Thymus (tissue), 14 donors: ENCODE measurements at places on chromosomes 2 and 18.

DNA sequence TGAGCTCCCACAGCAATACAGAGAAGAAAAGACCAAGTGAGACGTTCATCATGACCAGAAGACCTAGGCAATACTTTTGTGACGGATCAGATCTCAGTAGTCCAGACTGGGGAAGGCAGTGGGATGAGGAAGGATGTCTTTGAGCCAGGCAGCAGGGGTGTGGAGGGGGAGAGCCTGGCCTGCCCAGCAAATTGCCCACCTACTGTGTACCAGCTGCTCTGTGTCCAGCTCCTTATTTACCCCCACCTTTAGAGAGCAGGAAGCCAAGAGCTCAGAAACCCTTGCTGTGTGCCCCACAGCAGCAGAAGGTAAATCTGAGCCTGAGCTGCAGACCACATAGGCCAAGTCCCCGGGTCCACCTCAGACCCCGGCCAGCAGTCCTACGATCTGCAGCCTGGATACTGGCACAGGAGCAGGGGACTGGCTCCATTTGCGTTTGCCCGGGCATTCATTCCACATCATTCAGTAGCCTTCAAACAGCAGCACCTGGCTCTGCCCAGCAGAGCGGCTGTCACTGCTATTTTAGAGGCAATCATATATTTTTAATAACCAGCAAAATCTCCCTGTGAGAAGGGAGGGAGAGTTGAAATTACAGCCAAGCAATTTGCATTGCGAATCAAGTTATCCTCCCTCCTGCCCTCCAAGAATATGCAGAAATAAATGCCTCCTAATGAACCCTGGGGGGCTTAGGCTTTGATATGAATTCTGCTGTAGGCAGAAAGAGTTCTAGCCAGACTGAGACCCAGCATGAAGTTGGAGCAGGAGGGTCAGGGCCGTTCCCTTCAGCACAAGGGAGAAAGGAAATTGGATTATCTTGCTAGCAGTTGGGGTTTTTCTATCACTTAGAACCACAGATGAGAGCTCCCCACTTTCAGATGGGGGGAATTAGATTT, 110.0 kb upstream of the FZD7 start:
- DNase-seq, result no peak

GRCh38 chr2:30155202-30155601, 8.4 kb downstream of the YPEL5 start:
- DNase-seq, result no peak

GRCh38 chr18:533995-534601, 33.6 kb upstream of the COLEC12 start:
- DNase-seq, result no peak

DNA sequence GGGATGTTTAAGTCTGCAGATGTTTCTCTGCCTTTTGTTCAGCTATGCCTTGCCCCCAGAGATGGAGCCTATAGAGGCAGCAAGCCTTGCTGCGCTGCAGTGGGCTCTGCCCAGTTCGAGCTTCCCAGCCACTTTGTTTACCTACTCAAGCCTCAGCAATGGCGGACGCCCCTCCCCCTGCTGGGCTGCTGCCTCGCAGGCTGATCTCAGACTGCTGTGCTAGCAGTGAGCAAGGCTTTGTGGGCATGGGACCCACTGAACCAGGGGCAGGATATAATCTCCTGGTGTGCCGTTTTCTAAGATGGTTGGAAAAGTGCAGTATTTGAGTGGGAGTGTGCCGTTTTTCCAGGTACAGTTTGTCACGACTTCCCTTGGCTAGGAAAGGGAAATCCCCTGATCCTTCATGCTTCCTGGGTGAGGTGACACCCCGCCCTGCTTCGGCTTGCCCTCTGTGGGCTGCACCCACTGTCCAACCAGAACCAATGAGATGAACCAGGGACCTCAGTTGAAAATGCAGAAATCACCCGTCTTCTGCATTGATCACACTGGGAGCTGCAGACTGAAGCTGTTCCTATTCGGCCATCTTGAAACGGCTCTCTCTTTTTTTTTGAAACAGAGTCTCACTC, 27.6 kb upstream of the ADAM23 start:
- no peak for DNase-seq

- no peak for DNase-seq
These were observed 28.3 kb downstream of the CYBRD1 start for GRCh38 chr2:171550613-171551012.

DNA sequence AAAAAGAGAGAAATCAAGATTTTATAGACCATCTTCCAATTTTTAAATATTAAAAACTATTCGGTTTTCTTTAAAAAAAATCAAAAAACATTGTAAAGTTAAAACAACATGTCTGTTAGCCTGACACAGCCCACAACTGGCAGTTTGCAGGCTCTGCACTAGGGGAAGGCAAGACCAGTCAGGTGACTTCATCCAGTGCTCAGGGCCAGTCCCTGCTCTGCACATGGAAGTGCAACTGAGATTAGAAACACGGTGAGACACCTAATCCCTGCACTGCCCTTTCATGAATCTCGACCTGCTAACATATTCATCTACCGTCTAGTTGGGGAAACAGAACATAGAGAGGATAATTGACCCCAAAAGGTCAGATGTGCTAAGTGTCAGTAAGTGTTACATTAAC, 135.2 kb downstream of the BARD1 start:
- no peak for DNase-seq

GRCh38 chr2:198383392-198383791, 579.0 kb downstream of the PLCL1 start:
- DNase-seq, result no peak

- no peak for DNase-seq
These were observed 32.9 kb downstream of the EPAS1 start for GRCh38 chr2:46329803-46330775.

- peak; percentile 65 for DNase-seq
These were observed 23.6 kb downstream of the FZD5 start for GRCh38 chr2:207746131-207746530.

DNA sequence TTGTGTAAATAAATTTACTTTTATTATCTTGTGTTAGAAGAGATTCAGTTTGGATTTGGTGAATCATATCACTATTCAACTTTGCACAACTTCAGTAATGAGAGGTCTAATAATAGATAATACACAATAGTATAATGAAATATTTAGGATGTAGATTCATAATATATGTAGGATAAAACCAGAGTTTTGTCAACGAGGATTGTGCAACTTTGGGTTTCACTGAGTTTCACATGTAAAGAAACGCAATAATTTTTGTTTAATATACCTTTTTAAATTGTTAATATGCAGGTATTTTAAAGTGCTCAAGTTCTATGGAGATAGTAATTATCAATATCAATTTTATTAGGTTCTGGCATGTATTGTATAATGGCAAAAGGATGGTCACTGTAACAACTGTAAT, 5.3 kb downstream of the CALCRL start:
- DNase-seq, result no peak
